Activated CD8-positive, alpha-beta memory T cell treated with anti-CD3 and anti-CD28 coated beads for 4 hours (primary cell): ENCODE measurements at places on chromosomes 12 and 14.
A peak's percentile ranks its signal among the peaks of the same experiment; 100 is the strongest.

DNA sequence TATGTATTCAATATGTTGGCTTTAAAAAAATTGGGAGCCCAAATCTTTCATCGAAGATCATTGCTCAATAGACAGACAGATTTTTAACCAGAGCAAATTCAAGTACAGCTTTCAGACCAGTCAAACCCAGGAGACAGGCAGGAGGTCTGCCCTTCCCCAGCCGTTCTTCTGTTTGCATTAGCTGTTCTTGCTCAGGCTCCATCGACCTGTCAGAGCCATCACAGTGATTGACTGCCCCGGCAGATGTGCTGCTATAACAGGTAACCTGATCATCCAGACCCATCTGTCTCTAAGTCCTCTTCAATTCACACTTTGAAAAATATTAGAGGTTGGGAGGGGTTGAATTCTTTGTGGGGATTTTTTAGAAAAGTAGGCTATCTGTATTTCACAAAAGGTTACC, 453.5 kb downstream of the FOXG1 start:
- no peak for DNase-seq

GRCh38 chr12:51391283-51392123, at the start of gene GALNT6:
TSS of gene GALNT6 (minus strand) at chr12:51391406. CDS start at chr12:51379781, 11,625 bp downstream.
- DNase-seq, result peak; percentile 51

- peak; percentile 71 for DNase-seq
Observed at GRCh38 chr14:77032844-77033621, 4.5 kb upstream of the IRF2BPL start.

GRCh38 chr12:118714051-118714460, 267.3 kb upstream of the SRRM4 start:
- DNase-seq, result no peak

DNA sequence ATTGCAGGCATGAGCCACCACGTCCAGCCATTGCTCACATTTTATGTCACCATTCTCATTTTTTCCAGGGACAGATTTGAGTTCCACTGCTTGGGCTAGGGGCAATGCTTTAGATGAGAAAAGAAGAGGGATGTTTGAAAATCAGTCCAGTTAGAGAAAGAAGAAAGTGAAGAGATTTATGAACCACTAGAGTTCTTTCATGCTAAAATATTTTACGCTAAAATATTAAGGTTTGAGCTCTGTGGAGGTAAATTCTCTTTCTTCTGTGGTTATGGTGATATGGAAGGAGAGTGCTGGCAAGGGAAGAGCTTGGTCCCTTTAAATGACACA, 21.5 kb downstream of the CFL2 start:
- DNase-seq, result no peak

GRCh38 chr12:69509308-69509736, 39.1 kb downstream of the FRS2 start:
- DNase-seq, result no peak

DNA sequence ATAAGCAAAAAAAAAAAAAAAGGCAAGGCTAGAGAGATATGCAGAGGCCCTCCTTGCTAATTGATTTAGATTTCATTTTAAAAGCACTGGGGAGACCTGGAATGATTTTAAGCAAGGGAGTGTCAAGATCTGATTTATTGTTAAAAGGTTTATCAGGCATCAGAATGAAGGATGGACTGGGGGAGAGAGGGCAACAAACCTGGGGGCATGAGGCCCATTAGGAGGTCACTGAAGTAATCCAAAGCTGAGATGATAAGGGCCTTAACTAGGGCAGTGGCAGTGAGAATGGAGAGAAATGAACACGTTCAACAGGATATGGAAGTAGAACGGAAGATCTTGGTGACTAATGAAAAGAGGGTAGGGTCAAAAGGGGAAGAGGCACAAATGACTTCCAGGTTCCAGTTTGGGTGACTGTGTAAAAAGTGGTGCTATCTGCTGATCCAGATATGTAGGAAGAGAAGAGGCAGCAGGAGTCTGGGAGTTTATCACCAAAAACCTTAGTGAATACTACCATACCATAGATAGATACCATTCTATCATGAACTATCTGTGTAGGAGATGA, 24.0 kb downstream of the KITLG start:
- DNase-seq, result no peak

- no peak for DNase-seq
Observed at GRCh38 chr12:131375972-131376345, 334.9 kb upstream of the SFSWAP start.

GRCh38 chr12:132658149-132658894, 28.8 kb downstream of the POLE start:
- no peak for DNase-seq

DNA sequence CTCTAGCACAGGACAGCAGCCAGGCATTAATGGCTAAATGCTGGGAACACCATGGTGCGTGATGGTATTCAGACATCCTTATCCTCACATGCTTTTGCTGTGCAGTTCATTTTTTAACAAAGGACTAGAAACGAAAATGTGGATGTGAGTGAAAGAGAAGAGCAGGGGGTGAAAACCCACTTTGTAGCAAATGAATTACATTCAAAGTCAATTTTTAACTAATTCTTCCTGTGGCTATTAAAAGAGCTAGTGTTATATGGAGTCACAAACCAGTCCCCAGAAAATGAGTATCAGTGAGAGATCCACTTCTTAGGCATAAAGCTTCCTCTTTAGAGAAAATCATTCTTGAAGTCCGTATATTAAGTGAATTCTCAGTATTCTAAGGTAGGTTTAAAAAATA, 592.0 kb upstream of the LMO3 start:
- no peak for DNase-seq

DNA sequence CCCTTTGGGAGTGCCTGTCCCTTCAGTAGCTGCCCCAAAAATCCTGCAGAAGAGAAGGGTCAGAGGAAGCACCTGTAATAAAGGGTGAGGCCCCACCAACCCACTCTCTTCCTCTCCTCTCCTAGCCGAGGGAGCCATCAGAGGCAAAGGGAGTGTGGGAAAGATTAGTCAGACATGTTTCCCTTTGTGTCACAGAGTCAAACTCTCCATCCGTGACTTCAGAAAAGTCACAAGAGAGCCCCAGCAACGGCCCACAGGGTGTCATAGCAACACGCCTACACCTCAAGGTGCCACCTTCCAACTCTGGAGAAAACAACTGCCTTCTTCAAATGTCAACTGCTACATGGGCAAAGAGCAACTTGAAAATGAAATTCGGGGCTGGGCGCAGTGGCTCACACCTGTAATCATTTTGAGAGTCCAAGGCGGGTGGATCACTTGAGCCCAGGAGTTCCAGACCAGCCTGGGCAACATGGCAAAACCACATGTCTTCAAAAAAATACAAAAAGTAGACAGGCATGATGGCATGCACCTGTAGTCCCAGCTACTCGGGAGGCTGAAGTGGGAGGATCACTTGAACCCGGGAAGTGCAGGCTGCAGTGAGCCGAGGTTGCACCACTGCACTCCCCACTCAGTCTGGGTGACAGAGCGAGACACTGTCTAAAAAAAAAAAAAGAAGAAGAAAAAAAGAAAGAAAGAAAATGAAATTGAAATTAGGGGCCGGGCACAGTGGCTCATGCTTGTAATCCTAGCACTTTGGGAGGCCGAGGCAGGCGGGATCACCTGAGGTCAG, 17.7 kb upstream of the CD27 start:
- peak; percentile 82 for DNase-seq

- DNase-seq, result no peak
Observed at GRCh38 chr14:64119500-64119899, 174.7 kb downstream of the ESR2 start.

- DNase-seq, result no peak
Observed at GRCh38 chr14:68527329-68527851, 265.5 kb downstream of the ZFP36L1 start.

GRCh38 chr14:75615200-75615599, 36.8 kb downstream of the FLVCR2 start:
- no peak for DNase-seq

DNA sequence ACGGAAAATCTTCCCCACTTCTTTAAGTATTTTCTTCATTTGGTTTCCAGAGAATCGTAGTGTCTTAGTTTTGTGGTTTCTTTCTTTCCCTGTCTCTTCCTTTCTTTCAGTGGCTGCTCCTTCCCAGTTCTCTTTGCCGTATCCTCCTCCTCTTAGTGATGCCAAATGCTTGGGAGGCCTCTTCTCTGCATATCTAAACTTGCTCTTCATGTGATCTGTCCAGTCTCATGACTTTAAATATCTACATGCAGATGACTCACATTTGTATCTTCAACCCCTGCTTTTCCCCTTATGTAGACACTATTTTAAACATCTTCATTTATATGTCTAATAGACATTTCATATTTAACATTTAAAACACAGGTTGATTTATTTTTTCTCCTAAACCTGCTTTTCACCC, 149.2 kb downstream of the PTCSC3 start:
- DNase-seq, result no peak

DNA sequence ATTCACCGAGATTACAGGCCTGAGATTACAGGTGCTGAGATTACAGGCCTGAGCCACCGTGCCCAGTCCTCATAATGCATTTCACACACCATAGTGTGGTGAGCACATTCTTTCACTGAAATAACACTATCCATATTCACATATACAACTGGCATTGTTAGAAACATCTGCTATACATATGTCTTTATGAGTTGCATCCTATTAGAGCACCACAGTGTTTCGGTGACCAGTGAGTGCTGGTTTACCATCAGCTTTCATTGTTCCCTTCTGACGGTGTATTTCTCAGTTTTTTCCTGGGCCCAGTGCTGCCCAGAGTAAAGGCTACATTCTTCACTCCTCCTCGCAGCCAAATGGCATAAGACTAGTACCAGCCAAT, 96.2 kb upstream of the FGD4 start:
- DNase-seq, result no peak

- DNase-seq, result no peak
Observed at GRCh38 chr14:87869619-87870583, 123.1 kb downstream of the GALC start.

DNA sequence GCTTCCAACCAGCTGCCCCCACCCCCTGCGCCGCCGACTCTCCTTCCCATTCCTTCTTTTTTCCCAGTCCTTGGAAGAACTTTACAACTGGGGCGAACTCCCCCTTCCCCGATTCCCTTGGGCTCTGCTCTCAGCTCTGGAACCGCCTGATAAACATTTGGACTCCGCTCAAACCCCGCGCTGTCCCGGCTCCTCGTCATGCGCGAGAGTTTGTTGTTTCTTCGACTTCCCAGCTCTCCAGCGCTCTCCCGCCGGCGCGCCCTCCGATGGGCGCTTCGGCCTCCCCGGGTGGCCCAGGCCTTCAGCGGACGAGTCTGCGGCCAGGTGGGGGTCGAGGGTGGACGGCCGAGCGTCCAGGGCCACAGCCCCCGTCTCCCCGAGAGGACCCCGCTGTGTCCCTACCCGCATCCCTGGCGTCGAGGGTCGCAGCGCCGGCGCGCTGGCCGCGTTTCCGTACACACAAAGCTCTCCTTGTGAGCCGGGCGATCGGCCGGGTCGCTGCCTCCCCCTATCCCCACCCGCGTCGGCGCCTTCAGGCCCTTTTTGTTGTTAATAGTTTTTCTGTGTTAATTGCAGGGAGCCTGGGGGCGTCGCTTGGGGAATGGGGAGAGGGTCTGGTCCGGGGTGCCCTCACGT, 847 bp downstream of the MMP14 start:
- DNase-seq, result no peak

DNA sequence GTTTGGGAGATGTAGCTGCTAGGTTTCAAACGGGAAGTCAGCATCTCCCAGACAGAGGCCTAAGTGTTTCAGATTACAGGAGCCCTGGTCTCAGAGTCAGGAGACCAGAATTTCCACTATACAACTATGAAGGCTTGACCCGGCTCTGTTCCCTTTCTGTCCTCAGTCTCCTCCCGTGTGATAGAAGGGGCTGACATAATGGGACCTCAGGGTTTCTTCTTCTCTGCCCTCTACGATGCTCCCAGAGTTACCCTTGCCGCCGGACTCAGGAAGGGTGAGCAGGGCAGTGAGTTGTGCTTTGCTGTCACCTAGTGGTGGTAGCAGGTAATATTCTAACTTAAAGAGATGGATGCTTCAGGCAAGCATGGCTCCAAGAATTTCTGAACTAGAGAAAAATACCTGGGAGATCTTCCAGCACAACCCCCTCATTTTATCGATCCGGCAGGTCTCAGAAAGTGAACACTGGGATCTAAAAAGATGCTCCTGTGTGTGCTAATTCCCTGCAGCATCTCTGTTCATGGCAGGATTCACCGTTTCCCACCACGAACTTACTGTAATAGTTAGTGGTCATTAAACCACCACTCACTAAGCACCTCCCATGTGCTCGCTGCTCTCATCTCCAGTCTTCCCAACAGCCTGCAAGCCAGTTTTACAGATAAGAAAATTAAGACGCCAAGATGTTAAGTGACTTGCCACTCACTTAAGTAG, 84.4 kb downstream of the VWF start:
- no peak for DNase-seq

- no peak for DNase-seq
Observed at GRCh38 chr14:101241807-101242278, 319.5 kb upstream of the DIO3 start.

DNA sequence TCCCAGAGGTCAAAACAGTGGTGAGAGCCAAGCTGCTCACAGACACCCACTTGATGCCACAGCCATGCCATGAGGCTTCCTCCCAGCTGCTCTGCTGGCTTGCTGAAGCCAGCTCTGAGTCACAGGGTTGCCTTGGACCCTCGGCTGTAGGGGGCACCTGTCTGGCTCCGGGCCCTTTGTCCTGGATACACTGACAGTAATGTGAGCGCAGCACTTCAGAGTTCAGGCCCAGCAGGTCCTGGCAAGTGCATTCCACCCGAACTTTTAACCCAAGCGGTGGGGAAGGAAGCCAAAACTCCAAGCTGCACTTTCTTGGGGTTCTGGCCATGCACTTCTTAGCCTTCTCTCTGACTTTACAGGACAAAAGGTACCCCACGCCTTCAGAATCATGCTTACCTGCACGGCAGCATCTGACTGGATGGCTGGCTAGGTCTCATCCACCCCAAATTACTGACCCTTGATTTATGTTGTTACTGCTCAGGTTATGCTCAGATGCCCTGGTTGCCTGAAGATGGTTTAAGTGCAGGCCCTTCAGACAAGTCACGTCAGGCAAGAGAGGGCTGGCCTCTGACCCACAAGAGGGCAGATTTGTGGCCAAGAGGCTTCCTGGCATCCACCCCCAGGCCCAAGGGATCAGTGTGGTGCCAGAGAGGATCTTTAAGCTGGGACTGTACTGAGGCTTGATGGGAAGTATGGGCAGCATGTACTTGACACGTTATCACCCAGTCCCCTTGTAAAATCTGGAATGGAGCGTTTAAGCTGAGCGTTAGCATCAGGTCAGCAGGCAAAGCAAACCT, 24.8 kb downstream of the SLC25A29 start:
- DNase-seq, result no peak

DNA sequence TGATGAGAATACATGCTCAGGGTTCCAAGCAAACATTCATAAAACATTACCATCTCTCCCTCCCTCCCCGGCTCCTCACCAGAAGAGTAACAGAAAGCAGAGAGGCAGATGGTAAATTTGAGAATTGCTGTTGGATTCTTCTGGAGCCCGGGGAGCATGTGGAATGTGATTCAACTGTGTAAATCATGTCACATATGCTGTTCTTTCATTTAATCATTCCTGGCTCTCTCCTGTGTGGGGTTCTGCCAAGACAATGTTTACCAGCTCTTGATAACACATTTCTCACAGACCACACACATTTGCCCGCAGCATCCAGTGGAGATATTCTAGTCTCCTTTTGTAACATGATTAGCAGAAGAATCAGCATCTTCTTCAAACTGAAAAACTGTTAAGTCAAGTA, 23.4 kb upstream of the NR2C1 start:
- DNase-seq, result no peak
